Osteoblast (primary cell): ENCODE measurements at places on chromosomes 13 and 19. TPM values are rescaled to one million over a fixed set of nuclear protein-coding genes. Genes with fewer than 3 reads are reported as not detected.
A peak's percentile ranks its signal among the peaks of the same experiment; 100 is the strongest.

The ZNF208 gene
- total RNA-seq, result 1.2 and 1.4 TPM in 2 replicates

The ZNF805 gene
- 32.1 and 34.0 TPM in 2 replicates for total RNA-seq

DNA sequence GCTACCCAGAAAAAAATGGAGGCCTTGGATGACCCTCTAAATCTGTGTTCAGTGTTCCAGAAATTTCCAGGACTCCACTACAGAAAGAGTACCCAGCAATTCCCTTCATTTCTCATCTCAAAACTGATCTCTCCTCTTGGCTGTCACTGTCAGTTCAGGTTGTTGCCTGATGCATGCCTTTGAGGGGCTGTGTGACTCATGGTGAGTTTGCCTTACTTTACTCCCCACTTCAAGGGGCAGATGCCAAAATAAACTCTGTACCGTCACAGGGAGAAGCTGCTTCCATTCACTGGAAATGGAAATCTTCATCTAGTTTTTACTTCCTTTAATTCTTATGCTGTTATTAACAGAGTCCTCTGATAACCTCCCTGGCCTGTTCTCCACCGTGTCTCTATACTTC, 1075.0 kb downstream of the DIAPH3 start:
- peak; percentile 34 for DNase-seq

DNA sequence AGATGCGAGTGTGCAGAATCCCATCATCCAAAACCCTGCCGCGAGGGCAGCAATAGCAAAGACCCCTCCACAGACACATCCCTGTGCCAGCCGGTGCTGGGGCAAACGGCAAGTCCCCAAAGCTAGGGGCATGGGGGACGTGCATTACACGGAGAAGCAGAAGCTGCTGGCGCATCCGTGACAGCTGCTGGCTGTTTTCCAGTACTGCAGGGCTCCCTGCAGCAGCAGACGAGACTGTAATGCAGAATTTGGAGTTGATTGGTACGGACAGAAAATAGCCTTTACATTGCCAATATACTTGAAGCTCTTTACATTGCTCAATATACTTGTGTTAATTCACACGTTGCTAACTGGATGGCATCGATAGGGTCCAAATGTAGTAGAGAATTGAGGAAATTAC, 77.2 kb upstream of the TMTC4 start:
- DNase-seq, result no peak

DNA sequence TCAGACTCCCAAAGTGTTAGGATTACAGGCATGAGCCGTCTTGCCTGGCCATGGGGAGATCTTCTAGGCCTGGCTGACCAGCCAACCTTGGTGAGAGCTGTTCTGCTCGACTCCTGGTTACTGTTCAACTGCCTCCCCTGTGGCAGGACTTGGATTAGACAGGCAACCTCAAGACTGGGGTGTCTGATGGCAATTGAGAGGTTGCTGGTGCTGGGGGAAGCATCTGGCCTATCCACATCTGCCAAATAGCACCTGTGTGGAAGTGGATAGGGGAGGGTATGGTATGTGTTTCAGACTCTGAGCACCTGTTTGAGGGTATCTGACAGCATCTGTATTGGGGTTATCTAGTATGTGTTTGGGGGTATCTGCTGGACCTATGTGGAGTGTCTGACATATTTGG, 44.7 kb downstream of the ARHGEF18 start:
- peak; percentile 74 for DNase-seq

- no peak for DNase-seq
These were observed 11.3 kb downstream of the LCP1 start for GRCh38 chr13:46170687-46171086.

The SYNGR4 gene
- total RNA-seq, result not detected in 2 replicates

DNA sequence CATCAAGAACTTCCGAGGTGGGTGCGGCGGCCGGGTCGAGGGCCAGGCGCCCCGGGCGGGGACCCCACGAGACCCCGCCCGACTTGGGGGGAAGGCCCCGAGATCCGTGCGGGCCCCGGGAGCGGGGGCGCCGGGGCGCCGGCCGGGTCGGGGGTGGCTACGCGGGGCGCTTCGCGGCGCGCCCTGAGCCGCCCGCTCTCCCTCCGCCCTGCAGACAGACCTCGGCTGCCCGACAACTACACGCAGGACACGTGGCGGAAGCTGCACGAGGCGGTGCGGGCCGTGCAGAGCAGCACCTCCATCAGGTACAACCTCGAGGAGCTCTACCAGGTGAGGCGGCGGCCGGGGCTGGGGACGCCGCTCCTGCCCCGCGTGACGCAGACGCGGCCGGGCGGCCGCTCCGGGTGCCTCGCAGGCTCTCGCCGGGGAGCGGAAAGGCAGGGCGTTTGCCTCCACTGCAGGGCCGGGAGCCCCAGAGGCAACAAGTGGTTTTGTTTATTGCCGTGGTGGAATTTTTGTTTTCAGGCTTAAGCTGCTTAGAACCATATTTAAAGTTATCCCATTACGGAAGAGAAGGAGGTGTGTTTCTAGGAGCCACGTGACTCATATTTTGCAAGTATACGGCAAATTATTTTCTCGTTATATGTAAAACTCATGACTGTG, 477 bp downstream of the CUL4A start:
- DNase-seq, result peak; percentile 88

DNA sequence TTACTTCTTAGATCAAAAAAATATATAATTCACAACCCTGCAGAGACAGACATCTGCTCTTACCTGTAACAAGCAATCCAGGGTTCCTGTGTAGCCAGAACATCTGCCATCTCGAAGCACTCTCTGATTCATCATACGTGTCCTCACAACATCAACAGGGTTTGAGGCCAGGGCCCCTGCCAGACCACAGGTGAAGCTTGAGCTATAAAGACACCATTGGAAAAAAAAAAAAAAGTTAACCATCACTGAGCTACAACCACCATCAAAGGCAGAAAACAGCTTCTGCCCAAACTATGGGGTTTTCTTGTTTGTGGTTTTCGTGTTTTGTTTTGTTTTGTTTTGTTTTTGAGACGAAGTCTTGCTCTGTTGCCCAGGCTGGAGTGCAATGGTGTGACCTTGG, 19.3 kb downstream of the SLC25A30 start:
- no peak for DNase-seq

The SIGLEC11 gene
- total RNA-seq, result under 0.01 TPM in 1 of 2 replicates, not detected in the other

- DNase-seq, result peak; percentile 99
These were observed 6.4 kb upstream of the NFIC start for GRCh38 chr19:3359919-3360420.

The ACP7 gene
- total RNA-seq, result 0.29 TPM in 1 of 2 replicates, not detected in the other

DNA sequence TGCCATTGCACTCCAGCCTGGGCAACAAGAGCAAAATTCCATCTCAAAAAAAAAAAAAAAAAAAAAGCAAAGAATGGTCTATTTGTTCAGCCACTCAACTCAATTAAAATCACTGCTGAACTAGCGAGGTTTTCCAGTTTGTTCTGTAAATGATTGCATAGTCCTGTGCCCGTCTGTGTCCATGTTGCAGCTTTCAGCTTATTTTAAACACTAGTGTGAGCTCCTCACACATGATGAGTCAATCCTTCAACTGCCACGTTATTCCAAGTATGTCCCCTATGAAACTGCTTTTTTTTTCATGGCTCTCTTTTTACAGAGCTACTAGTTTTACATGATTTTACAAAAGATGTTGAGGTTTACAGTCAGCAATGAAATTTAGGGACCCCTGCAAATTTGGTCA, 12.2 kb downstream of the SUGP2 start:
- DNase-seq, result no peak

The GRIN3B gene
- total RNA-seq, result not detected in 2 replicates

DNA sequence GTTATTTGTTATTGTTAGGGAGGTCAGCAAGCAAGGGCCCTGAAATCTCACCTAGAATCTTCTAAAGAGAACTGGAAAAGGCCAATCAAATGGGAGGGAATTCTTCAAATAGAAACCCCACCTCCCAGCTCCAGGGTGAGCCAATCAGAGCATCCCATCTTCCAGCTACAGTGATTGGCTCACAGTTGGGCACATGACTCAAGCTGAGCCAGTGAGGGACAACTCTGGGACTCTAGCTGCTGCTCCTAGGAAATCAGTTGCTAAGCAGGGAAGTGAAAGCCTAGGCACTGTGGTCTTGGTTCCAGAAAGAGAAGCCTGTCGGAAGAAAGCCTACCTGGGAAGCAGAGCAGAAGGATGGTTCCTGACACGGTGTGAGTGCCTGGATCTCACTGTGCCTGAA, 13.4 kb downstream of the TM6SF2 start:
- peak; percentile 95 for DNase-seq

The CEACAM1 gene
- total RNA-seq, result not detected in 2 replicates

DNA sequence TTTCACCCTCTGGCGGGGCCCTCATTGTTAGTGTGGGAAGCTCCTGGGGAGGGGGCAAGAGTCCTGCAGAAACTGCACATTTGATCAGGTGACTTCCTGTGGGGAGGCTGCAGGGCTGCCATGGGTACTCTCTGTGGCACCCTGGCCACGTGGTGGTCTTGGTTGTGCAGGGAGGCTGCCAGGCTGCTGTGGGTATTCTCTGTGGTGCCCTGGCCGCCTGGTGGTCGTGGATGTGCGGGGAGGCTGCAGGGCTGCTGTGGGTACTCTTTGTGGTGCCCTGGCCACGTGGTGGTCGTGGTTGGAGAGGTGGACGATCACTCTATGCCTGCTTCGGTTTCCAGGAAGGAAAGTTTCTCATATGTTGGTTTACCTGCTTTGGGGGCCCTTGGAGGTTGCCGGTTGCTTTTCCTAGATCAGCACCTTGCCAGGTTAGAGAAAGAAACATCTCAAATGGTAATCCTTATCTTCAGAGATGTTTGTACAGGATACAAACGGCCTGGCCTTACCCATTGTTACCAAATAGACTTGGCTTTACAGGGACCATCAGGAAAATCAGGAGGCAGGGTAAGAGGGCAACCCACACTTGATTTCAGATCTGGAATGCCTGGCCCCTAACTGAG, 22.9 kb downstream of the TEX29 start:
- no peak for DNase-seq

The C19orf85 gene
- not detected in 2 replicates for total RNA-seq

DNA sequence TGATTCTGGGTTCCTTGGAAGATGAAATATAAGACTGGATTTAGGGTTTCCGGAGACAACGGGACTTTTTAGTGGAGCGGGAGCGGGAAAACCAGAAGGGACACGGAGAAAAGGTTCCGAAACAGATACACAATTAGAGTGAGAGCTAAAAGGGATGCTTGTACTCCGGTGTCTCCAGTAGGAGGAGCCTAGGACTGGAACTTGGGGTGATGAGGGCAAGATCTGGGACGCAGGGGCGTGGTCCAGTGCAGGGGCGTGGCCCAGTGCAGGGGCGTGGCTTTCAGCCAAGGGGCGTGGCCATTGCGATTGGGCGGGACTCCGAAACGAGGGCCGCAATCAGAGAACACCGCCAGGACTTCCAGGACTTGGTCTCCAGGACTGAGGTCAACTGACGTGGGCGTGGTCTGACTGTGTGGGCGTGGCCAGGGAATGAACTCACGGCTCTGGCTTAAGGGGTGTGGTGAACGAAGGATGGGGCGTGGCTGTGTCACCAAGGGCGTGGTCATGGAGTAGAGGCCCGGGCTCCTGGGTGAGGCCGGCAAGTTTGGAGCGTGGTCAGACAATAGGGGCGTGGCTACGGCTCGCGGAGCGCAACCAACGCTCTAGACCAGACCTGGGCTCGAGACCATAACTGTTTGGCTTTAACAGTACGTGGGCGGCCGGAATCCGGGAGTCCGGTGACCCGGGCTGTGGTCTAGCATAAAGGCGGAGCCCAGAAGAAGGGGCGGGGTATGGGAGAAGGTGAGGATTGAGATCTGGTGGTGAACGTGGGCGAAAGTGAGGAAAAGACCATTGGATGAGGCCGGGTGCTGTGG, at the start of gene DKKL1:
Gene DKKL1, plus strand, starts transcription at position 610 of the 815 bp plus-strand sequence. Its CDS starts 122 bp downstream, at position 732.
- DNase-seq, result peak; percentile 98

The IGSF23 gene
- total RNA-seq, result not detected in 2 replicates

GRCh38 chr13:113410472-113411201, 42.7 kb downstream of the ADPRHL1 start:
- peak; percentile 98 for DNase-seq

The GRIK5 gene
- under 0.01 TPM in 2 replicates for total RNA-seq

The BEST2 gene
- total RNA-seq, result not detected in 2 replicates

- DNase-seq, result no peak
These were observed 53.5 kb upstream of the OLFM4 start for GRCh38 chr13:52975161-52975560.

- DNase-seq, result no peak
These were observed 210.0 kb upstream of the OBI1 start for GRCh38 chr13:78868991-78869390.
